ENCODE measurements at places on chromosomes 2 and 18.
A peak's percentile ranks its signal among the peaks of the same experiment; 100 is the strongest.

GRCh38 chr2:185221-185620 is 78.6 kb downstream of the SH3YL1 start:
- DNase-seq: no peak

- no peak for DNase-seq
Observed at GRCh38 chr2:176650104-176650837, 381.0 kb downstream of the MTX2 start.

- peak; percentile 85 for DNase-seq
Observed at GRCh38 chr2:144099780-144100377, 420.0 kb downstream of the ZEB2 start.

DNA sequence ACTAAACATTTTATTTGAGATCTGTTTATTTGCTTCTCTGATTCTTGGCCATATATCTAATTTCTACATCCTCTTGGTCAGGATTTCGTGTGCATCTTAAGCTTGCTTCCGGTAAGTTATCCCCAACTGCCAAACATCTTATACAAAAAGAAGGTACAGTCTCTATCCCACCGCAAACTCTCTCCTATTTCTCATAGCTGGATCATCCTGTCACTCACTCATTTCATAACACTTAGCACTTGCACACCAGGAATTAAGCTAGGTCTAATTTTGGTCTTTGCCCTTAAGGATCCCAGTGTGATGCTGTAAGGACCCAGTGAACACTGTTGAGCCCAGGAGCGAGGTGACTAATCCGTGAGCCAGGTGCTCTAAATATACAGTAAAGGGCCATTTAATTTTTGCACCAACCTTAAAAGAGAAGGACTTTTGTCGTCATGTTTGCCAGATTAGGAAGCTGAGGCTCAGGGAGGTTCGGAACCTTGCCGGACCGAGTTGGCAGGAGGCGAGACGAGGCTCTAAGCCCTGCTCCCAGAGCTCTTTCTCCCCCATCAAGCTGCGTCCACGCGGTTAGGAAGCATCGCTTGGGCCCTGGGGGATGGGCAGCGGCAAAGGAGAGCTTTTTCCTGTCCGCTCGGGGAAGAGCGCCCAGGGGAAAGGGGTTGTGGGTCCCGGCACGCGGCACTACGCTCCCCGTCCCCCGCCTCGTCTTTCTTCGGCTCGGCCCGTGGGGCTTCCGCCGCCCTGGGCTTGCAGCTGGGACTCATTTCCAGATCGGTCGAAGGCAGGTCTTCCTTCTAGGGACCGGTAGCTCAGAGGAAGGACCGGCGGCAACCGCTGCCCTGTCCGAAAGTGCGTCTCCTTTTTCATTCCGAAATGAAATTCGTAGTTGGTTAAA is 4.1 kb upstream of the ITPRIPL1 start:
- DNase-seq: no peak

DNA sequence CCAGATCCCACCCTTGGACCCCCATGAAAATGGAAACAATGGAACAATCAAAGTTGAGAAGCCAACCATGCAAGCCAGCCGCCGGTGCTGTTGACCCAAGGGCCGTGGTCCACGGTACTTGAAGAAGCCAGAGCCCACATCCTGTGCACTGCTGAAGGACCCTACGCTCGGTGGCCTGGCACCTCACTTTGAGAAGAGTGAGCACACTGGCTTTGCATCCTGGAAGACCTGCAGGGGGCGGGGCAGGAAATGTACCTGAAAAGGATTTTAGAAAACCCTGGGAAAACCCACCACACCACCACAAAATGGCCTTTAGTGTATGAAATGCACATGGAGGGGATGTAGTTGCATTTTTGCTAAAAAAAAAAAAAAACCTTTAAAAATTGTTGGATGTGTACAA is 26.5 kb upstream of the TXNDC2 start:
- no peak for DNase-seq

DNA sequence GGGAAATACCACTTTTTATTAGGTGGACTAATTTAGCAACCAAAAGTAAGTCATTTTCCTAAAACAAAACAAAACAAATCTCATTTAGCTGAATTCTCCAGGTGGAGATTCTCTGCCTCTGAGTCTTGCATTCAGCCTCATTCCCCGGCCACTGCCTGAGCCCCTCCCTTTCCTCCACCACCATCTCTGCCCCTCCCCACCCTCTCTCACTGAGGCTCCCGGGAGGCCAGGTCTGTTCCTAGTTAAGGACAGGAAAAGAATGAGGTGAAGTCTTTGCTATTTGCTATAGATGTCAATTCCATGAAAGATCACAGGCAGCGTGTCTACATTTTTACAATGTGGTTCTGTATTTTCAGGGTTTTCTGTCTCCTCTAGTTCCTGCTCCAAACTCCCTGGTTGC is 83.0 kb upstream of the SOX11 start:
- no peak for DNase-seq

GRCh38 chr2:236200378-236200777 is 32.2 kb upstream of the GBX2 start:
- no peak for DNase-seq

DNA sequence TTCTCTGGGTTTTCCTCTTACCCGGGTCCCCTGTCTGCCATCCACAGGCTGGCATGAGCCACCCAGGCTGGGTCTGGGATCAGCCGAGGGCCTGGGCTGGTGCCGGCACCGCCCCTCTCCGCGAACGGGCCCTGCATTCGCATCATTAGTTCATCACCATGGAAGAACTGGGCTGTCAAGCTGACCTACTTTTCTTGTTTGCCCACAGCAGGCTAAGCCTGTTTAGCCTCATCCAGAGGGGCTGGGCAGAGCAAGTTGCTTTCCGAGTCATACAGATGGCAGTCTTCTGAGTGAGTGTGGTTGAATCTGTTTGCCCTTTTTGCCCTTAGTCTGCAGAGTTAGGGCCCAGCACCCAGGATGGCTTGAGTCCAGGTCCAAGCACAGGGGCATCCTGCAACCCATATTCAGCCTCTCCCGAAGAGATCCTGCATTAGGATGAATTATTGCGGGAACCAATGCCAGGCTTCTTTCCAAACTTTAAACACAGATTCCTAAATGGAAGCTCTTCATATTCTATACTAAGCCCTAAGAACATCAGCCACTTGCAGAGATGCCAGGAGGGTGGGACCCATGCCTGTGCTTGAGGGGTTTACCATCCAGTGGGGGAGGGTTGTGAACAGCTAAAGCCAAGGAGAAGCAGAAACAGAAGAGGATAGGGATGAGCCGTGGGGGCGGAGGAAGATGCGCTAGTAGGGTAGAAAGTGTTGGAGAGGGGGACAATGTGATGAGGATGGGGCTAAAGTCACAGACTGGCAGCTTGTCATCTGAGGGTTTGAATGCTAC is 68.0 kb downstream of the NPAS2 start:
- DNase-seq: no peak

- no peak for DNase-seq
Observed at GRCh38 chr2:100753881-100754280, 66.1 kb upstream of the NPAS2 start.

DNA sequence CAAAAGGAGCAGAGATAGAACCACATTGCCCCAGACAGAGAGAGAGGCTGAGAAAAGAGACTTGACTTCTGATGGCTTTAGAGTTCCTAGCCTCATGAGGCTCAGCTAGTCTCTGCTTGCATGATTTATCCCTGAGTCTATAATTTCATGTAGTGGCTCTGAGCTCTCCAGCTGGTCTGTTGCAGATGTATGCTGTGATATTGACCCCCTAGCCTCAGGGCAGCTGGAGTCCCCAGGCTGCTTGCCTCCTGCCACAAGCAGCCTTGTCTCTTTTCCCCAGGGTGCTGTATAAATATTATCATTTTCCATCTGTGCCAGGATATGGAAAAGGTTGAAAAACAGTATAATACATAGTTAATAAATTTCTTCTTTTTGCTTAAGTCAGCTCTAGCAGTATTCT is 467.6 kb upstream of the CWC22 start:
- no peak for DNase-seq

DNA sequence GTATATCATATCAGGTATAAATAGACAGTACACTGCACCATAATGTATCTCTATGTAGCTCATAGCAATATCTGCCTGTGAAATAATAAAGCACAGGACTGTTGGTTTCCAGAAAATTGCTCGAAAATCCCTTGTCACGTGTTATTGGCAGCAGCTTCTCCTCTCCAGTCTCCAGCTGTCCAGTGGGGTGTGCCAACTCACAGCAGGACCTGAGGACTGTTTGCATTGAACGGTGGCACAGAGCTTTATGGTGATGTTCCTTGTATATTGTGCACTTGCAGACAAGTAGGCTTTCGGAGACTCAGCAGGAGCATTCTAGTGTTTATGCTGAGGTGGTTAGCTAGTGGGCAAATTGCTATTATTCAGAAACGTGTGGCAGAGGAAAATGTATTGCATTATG is 182.2 kb upstream of the ATP5MC3 start:
- DNase-seq: no peak

DNA sequence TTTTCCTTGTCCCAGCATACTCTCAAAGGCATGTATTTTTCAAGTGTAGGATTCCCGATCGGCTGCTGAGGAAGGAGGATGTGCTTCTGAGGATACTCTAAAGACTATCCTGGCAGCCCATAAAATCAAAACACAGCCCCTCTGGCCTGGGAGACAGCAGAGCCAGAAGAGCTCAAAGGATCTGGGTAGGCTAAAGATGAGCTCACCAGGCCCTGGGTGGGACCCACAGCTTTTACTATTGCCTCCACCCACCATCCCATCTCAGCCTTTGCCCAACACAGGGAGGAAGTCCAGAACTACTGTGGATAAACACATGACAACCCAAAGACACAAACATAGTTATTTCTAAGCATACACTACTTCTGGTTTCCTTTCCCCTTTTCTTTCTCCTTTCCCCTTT is 79.1 kb upstream of the ZFP36L2 start:
- no peak for DNase-seq

DNA sequence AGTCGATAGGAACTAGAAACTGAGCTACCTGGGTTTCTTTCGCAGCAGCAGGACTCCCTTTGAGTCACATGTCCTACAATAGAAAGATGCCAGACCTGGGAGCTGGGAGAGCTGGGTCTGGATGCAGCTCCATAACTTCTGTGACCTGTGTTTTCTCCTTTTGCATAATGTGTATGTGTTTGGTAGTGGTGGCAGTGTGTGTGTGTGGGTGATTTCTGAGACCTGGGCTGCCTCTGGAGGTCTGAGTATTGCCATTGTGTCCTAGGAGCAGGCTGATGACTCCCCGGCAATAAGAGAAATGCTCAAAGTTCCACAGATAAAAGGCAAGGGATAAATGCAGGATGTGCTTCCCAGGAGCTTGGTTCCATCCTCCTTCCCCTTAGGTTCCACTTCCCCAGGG is 6.4 kb downstream of the WNT10A start:
- no peak for DNase-seq

DNA sequence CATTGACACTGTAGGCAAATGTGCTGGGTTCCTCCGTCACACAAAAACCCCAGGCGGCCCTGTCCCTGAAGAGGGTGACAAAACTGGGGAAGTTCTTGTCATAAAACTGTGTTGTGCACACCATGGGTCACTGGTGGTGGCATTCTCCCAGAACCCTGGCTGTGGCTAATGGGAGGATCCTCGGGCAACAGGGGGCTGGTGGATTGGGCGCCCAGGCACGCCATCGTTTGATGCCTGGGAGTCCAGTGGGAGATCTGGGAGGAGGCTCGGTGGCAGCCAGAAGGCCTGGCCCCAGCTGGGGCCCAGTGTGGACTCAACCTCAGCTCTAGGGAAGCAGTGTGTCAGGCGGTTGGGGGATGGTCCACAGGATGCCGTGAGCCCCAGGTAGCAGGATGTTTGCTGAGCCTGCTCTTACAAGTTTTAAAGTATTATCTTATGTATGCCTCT is 140.7 kb downstream of the ACOXL start:
- DNase-seq: no peak

- no peak for DNase-seq
Observed at GRCh38 chr2:42029639-42030199, 18.1 kb upstream of the PKDCC start.

GRCh38 chr2:108533832-108534583 is at the start of gene LIMS1:
Gene LIMS1, plus strand, starts transcription at chr2:108534470. Its CDS starts 93 bp downstream, at chr2:108534563.
- peak; percentile 78 for DNase-seq

DNA sequence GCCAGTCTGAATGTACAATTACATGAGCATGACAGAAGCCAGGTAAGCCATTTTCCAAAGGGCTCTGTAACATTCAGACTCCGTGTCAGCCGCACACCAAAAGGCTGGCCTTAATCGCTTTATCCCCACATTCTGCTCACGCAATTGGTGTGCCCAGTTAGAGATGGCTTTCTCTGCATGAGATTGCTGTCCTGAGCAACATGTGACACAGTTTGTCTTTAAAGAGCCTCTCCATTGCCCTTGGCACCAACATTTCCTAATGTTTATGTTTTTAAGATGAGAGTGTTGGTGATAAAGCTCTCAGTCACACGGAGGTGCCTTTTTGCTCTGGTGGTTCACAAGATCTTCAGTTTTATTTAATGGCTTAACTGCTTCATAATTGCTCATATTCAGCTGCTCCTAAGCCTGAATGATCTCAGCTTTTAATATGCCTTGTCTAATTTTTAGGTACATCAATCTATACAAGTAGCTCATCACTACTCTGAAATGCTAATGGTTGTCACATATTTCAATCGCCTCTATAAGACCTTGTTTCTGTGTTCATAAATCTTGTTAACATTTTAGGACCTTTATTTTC is 164.8 kb upstream of the ACVR2A start:
- DNase-seq: no peak

- no peak for DNase-seq
Observed at GRCh38 chr18:43664487-43665008, 387.3 kb upstream of the SYT4 start.

- DNase-seq: peak; percentile 88
Observed at GRCh38 chr2:172253190-172254052, 150.7 kb upstream of the DLX2 start.

DNA sequence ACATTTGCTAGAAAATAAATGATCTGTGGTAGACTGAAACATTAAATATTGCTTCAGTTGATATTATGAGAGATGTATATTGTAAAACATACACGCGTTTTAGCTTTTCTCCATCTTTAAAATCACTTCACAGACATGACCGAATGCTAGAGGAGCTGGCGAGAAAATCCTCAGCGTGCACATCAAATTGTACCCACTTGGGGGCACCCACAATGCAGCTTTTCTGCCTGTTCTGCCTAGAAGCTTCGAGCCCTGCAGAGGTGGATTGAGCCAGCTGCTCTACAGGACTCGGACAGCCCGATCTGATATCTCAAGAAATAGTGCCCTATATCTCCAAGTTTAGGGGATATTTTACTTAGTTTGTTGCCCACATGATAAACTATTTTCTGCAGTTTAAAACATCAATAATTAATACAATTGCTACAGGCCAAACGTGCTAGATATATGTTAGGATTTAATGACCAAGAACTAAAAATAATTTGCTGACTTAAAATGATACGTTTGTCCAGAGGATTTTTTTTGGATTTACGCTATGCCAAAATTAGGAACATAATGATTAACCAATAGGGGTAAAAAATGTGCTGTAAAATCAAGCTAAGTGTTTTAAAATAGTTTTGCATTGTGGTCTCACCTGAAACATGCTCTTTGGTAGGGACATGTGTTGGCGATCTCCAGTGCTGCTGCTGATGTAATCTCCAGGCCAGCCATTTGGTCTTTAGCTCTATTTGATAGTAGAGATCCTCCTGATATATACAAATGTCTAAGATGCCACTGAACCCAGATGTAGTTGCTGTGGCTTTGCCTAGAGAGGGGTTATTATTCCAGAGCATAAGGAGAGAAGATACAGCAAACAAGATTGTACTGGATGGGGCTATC is 22.3 kb upstream of the ATP5MC3 start:
- no peak for DNase-seq

All from HS-27A (cell line).